ENCODE measurements at places on chromosomes 16 and 17.

- no peak for DNase-seq
Observed at GRCh38 chr16:52073024-52073423, 473.9 kb downstream of the TOX3 start.

DNA sequence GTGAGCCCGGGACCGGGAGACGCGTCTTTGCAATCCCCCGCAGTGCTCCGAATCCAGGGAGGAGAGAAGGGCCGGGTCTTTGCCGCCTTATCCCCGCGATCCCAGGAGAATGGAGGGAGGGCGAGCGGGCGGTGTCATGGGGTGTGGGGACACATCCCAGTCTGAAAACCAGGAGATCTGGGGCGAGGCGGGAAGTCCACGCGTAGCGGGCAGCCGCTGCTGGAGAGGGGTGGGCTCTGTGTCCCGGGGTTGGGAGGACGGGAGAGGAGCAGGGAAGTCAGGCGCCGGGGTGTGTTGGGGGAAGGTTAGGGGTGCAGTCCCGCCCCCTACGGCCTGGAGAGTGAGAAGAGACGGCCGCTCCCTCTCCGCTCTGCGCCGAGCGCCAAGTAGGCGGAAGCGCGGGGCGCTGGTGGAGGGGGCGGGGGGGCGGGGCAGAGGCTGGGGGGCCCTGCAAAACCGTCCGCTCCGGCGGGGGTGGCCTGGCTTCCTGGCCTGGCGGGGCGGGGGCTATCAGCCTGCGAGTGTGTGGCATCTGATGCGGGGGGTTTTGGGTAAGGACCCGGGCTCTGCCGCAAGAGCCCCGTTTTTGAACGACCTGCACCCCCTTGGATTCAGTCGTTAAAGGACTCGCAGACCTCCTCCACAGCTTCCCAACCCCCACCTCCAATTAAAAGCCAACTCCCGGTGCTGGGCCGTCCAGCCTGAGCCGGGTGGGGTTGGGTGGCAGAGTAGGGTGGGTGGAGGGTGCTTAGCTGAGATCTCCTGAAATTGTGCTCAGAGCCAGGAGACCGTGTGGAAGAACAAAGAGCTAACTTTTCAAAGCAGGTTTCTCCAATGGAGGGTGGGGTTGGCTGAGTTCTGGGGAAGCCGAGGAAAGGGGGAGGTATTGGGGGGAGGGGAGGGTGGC lies 654 bp downstream of the LASP1 start:
- peak; percentile 79 for DNase-seq

DNA sequence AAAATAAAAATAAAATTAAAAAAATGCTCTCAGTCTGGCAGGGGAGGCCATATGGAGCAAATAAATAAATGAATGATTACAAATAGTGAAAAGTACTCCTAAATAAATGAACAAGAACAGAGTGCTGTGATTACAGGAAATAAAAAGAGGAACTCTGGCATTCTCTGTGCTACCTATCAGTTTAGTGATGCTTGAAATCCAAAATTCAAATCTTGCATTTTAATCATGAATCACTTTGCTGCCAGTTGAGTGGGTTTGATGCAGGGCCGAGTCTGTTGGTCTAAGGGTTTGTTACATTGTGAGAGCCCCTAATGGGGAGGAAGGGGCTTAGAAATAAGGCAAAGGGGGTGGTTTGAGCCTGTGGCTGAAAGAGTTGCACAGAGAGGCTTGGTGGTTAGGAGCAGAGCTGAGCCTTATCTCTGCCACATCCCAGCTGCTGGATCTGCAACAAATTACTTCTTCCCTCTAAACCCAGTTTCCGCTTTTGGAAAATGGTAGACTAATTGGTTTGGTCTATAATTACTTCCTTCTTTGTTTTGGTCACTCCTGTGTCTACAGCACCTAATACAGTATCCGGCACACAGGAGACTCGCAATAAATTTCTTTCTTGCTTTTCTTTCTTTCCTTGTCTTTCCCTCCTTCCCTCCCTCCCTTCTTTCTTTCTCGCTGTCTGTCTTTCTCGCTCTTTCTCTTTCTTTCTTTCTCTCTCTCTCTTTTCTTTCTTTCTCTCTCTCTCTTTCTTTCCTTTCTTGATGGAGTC lies 6.3 kb upstream of the ABCC1 start:
- no peak for DNase-seq

DNA sequence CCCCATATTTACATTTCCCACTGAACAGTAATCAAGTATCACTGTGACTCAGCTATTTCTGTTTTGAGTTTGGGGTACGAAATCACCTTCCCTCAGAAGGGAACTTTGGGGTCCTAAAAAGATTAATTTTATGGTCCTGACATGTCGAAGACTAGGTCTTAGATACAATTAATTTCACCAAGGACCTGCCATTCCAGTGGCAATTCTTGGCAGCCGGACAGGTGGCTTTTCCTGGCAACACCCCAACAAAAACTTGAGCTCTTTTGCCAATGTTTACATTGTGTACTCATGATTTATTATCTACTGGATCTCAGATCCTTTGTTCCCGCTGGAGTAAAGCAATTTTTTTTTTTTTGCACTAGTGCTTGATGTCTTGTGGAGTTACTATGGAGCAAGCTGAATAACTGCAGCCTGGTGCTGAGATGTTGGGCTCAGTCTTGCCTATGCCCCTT lies 14.4 kb downstream of the SLFN5 start:
- DNase-seq: no peak

DNA sequence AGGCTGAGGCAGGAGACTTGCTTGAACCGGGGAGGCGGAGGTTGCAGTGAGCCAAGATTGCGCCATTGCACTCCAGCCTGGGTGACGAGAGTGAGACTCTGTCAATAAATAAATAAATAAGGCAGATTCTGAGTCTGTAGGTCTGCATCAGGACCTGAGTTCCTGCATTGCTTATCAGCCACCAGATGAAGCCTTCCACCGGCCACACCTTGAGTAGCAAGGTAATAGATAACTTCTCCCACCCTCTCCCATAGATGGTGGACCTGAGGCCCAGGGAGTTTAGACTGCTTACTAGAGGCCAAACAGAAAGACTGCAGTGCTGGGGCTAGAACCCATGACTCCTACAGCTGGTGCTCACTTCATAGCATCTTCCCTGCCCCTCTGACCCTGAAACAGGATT lies 22.1 kb downstream of the ZP2 start:
- no peak for DNase-seq

DNA sequence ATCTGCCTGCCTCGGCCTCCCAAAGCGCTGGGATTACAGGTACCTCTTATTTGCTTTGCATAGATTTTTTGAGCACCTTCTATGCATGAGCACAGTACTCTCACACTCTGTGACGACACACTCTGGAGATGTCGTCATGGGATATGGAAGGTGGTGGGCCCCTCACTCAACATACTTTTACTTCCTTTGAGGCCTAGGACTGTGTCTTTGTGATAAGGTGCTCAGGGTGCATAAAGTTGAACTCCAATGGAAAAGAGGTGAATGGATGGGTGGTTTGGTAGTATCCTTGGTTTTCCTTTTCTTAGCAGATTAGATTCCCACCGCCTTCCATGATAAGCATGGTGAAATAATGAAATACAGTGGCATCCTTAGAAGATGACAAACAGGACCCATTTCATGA lies 6.1 kb upstream of the CDK5RAP3 start:
- no peak for DNase-seq

GRCh38 chr17:35236821-35237220 lies 6.1 kb upstream of the SLFN5 start:
- DNase-seq: no peak

GRCh38 chr16:56793492-56793891 lies 63.6 kb downstream of the NUP93 start:
- DNase-seq: no peak
